AG20443 (cell line): ENCODE measurements at places on chromosomes 1 and 21.

DNA sequence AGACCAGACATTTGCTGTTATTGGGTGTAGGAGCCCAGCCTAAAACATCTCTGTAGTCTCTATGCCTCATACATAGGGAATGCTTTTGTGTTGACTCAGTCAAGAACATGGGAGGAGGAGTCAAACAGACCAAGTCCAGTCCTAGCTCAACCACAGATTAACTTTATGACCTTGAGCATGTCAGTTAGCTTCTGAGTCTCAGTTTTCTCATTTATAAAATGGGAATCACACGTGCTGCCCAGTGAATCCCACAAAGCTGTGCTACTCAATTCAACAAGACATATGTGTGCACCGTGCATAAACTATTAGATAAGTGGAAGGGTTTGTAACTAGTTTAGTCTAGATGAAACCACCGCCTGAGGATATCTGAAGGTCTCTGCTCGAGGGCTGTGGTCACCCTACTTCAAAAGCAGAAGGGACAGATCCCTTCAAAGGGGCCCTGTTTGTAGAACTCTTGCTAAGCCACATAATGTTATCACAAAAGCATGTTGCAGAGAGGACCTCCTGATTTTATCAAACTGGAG is 109.5 kb upstream of the NFIA start:
- DNase-seq = peak; percentile 83

DNA sequence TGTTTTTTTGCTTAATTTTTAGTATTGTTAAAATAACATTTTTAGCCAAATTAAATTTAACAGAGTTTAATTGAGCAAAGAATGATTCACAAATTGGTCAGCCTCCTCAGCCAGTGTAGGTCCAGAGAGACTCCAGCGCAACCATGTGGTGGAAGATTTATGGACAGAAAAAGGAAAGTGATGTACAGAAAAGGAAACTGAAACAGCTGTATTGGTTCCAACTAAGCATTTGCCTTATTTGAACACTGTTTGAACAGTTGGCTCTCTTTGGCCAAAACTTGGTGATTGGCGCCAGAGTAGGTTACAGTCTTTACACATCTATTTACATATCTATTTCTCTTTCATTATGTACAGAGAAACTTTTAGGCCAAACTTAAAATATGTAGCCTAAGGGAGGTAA is 19.4 kb downstream of the RPS6KC1 start:
- peak; percentile 45 for DNase-seq

GRCh38 chr1:211613108-211613947 is 34.4 kb upstream of the SLC30A1 start:
- peak; percentile 95 for DNase-seq

GRCh38 chr1:43821471-43821870 is 112.1 kb upstream of the ARTN start:
- DNase-seq = no peak

DNA sequence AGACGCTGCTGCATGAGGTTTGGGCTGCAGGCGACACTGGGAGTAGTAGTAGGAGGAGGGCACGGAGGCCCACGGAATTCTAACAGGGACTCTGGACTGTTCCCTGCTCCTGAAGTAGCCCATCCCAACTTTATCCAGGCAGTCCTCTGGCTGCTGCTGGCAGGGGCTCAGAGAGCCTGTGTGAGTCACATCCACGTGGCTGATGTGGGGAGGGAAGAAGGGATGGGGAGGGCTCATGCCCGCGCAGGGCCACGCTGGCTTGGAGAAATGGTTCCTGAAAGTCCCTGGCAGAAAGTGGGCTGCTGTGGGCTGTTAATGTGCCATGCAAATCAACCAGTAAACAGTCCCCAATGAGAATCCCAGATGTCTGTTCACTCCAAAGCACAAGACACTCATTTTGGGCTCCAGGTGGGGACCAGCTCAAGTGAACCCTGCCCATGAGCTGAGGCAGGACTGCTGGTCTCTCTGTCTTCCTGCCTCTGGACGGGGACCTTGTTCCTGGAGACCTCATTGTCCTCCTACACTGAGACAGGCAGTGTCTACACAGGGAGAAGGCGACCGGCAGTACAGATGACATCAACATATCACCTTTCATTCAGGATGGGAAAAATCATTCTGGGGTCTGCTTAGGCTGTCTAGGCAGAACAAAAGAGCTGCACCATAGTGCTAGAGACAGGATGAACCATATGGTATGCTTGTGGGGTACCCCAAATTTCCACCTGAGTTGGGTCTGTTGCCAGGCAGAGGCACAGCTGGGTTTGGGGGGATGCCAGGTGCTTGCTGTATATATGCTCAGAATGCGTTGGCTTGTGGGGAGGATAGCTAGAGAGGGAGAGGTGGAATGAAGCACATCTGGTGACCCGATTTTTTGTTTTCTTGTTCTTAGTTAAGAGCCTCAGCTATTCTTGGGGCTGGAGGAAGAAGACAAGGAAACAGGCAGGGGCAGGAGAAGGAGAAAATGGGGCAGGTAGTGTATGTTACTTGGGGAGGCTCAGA is 57.9 kb upstream of the FMOD start:
- peak; percentile 93 for DNase-seq

GRCh38 chr1:88540255-88540654 is 143.8 kb upstream of the PKN2 start:
- no peak for DNase-seq

DNA sequence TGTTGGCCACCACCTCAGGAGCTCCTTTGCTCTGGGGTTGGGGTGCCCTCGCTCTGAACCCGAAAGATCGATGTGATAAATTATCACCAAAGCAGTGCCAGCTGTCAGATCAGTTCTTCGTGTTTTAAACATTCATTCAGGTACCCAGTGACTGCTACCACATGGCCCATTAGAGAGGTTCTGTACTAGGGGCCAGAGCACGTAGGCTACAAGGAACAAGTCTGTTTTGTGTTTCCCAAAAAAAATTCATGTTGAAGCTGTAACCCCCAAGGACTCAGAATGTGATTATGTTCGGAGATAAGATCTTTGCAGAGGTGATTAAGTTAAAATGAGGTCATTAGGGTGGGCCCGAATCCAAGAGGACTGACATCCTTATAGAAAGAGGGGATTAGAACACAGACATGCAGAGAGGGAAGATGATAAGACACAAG is 526.9 kb downstream of the NPHP4 start:
- DNase-seq = no peak

DNA sequence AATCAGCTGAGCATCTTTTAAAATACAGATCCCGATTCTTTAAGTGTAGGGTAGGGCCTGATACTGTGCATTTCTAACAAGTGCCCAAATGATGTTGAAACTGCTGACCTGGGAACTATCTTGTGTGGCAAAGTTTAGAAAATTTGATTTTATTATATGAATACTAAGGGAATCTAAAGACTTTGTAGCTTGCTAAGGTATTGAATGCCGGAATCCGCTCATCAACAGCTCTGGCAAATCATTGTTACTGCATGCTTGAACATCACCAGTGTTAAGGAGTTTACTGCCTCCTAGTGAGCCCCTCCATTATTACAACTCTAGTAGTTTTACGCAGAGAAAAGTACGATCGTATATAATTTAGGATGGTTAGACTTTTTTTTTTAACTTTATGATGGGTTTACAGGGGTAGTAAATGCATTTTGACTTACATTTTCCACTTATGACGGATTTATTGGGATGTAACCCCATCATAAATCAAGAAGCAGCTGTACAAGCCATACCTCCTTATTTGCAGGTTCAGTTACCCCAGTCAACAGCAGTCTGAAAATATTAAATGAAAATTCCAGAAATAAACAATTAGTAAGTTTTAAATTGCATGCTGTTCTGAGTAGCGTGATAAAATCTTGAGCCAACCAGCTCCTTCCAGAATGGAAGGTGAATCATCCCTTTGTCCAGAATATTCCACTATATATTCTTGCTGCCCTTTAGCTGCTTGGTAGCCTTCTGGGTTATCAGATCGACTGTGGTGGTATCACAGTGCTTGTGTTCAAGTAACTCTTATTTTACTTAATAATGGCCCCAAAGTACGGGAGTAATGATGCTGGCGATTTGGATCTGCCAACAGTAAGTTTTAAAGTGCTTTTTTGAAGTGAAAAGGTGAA is 892 bp downstream of the TYW3 start:
- DNase-seq = peak; percentile 62

DNA sequence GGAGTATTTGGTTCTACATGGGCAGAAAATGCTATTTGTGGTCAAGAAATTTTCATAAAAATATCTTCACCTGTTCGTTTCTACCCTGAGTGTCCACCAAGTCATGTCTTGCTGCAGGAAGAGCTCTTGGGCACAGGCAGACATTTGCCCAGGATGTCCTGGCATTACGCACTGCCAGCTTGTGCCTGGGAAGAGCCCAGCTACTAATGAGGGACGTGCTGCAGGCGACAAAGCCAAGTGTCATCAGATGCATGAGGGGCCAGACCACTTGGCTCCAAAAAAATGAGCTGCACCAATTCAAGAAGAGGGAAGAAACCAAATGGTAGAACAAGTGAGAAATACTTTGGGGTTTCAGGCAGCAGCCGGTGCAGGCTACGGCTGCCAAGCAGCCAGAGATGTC is 12.9 kb downstream of the RNU5D-1 start:
- DNase-seq = no peak

DNA sequence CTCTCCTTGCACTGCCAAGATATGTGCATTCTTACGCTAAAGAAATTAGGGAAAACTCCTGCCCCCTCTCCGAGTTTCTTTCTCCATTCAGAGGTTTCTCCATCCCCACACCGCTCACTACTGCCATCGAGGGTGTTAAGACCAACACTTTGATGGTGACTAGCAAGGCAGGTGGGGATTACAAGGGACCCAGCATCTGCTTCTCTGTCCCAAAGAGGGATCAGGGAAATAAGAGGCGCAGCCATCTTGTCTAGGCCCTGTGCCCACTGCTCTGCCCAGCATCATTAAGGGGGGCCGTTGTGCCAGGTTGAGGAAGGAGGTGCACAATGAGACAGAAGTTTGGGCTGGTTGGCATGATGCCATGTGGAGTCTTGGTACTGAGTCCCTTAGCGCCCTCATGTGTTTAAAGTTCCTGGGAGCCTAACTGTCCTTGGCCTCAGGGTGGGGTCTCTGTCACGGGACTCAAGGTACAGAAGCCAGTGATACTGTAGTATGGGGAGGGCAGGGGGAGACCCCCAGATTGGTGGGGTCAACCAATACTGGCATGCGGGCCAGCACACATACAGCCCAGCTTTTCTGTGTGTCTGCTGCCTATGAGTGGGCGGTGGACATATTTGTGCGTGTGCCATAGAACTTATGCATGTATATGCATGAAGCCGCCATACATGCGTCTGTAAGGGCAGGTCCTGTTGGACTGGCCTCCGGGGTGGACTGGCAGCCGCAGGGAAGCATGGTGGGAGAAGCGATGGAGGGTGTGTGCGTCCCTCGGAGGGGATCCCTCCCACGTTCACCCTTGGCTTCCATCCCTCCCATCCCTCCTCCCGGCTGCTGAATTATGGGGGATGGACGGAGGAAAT is 5.5 kb downstream of the EFNA3 start:
- no peak for DNase-seq

GRCh38 chr1:96387785-96388184 is 333.8 kb upstream of the PTBP2 start:
- DNase-seq = no peak

DNA sequence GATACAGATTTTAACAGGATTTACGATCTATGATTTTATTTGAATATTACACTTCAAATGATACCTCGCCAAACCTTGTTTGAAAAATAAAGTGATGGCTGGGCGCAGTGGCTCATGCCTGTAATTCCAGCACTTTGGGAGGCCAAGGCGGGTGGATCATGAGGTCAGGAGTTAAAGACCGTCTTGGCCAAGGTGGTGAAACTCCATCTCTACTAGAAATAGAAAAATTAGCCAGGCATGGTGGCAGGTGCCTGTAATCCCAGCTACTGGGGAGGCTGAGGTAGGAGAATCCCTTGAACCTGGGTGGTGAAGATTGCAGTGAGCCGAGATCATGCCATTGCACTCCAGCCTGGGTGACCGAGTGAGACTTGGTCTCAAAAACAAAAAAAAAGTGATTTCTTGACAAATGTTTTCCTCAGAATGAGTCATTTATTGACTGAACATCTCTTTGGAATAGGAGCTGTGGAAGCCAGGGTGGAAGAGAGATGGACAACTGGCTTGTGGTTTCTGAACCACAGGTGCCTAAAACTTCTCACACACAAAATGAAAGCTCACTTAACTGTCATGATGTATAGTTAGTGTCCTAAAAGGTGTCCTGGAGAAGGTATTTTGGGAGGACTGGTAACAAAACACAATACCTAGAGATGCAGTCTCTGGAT is 11.9 kb downstream of the PKNOX1 start:
- no peak for DNase-seq

DNA sequence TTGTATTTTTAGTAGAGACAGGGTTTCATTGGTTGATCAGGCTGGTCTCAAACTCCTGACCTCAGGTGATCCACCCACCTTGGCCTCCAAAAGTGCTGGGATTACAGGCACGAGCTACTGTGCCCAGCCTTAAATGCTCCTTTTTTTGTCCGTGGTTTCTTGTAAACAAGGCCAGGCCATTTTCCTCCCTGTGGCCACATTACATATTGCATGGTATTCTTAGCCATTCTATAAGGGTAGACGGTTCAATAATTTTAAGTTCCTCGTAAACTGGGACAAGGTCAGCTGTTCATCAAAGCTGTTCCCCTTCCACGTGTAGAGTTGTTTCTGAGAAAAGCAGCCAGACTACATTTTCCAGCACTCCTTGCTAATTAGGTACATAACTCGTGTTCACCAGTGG is 10.3 kb upstream of the LUZP1 start:
- no peak for DNase-seq

DNA sequence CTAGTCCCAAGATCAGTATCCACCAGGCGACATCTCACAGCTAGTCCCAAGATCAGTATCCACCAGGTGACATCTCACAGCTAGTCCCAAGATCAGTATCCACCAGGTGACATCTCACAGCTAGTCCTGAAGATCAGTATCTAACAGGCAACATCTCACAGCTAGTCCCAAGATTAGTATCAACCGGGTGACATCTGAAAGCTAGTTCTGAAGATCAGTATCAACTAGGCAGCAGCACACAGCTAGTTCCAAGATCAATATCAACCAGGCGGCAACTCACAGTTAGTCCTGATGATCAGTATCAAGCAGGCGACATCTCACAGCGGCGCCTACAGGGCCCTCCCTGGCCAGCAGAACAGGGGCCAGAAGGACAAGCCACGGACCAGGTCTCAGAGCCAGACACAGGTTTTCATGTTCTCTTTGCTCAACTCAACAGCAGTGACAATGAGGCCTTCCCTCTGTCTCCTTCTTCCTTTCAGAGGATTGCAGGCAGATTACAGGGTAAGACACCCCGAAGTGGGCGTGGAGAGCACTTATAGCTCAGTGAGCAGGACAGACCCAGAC is 32.5 kb downstream of the NPHP4 start:
- DNase-seq = no peak

DNA sequence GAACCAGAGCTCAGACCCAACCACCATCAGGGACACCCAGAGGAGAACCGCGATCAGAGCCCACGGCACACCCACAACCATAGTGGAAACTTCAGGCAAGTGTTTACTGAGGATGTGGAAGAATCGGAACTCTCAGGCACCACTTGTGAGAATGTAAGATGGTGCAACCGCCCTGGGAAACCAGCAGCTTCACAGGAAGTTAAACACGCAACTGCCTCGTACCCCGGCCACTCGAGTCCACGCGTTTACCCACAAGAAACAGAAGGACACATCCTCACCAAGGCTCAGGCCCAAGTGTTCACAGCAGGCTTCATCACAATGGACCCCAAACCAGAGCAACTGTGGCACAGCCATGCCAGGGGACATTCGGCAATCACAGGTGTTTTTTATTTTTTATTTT is 51.4 kb upstream of the COL6A2 start:
- no peak for DNase-seq
